ENCODE measurements at places on chromosomes 12 and 14.

DNA sequence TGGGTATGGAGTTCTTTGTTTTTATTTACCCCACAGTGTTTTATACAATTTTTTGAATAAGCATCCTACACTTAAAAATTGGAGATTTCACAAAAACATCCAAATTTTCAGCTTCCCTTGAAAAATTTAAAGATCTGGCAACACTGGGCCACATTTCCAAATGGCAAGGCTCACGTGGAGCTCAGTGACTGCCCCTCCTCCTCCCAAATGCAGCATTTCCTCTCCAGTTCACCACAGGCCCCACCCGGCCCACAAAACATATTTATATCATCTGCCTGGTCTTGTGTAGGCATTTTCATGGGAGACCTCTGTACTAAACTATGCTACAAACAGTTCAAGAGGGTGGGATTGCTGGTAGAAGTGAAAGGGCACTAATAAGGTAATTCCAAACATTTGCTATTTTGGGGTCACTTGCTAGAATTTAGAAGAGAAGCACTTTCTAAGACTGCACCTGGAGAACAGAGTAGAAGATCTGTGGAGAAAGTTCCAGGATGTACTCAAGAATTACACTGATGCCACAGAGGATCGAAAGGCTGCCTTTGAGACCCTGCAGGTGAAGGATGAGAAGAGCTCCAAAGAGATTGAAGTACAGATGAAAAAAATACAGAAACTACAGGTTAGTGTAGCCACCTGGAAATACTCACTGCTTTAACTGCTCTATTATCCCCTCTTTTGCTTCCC, 7.3 kb downstream of the FKBP11 start:
- DNase-seq, result no peak

- no peak for DNase-seq
These were observed 86.4 kb downstream of the CAPZA3 start for GRCh38 chr12:18824287-18824686.

GRCh38 chr12:77433799-77434198, 368.4 kb upstream of the E2F7 start:
- no peak for DNase-seq

GRCh38 chr12:68453278-68453677, 121.1 kb upstream of the MDM1 start:
- DNase-seq, result no peak

- no peak for DNase-seq
These were observed 675.5 kb upstream of the MGAT4C start for GRCh38 chr12:86931714-86932113.

DNA sequence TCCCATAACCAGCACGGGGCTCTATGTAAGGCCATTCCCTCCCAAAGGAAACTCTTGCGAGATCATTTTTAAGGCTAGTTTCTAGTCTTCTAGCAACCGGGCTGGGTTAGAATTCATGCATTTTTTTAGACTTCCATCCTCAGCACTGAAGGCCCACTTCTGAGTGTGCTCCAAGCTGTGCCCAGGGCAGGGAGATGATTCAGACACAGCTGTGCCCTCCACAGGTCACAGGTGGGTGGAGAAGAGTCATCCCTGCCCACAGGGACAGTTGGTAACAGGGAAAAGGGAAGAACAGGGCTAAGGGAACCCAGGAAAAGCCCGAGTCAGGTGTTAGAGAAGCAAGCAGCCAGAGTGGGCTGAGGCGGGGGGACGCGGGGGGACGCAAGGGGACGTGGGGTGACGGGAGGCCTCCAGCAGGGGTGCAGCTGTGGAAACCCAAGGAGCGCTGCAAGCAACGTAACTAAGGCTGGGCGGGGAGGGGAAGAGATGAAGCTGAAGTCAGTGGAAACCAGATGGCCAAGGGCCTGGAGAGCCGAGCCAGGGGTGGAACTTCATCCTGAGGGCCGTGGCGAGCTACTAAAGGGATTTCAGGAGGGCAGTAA, 27.2 kb upstream of the PPP2R5C start:
- DNase-seq, result no peak

DNA sequence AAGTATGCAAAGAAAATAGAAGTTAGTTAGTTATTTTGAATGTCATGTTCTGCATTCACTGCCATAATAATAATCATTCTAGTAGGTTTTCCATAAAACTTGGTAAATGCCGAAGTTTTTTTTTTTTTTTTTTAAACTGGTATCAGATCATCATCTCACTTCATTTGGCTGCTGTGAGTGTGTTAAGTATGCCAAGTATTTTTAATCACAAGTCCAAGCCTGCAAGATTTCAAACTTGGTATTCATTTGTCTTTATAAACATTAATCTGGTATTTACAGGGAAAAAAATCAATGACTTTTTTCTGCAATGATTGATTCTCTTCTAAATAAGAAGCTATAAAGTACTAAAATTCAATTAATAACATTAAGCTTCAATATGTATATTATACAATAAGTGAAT, 248.9 kb downstream of the CCDC59 start:
- no peak for DNase-seq

DNA sequence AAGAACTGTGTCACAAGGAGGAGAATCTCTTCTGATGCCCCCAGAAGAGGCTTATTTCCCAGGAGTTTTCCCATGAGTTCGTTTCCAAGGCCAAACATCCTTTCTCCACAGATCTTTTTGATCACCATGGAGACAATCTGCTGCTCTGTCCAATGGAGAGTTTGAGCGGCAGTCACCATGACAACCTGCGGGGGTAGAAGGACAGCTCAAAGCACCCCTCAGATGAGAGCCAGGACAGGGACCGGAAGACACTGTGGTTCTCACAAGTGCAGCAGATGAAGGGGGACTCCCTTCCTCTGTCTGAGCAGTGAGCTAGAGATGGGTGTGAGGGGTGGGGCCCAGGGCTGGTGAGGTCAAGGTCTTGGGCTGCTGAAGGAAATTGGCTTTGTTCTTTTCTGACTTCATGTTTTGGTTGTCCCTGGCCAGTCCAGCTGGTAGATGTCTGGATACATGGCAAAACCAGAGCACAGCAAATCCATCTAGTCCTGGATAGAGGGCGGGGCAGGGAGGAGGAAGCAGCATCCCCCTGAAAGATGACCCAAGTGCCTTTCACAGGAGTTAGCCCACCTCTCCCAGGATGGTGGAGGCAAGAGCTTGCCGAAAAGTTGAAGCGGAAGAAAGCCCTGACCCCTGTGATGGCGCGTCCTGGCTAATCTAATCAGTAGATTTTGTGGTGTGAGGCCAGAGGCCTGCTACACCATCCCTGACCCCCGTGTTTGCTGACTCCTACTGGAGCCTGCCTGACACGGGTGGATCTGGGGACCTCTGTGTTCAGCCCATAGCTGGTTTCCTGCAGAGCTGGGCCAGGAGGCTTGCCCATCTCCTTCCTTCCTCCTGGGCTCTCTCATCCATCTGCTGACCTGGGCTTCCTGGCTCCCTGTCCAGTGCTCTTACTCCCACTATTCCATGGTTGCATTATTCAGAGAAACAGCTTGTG, 24.4 kb downstream of the DHRS2 start:
- DNase-seq, result no peak

DNA sequence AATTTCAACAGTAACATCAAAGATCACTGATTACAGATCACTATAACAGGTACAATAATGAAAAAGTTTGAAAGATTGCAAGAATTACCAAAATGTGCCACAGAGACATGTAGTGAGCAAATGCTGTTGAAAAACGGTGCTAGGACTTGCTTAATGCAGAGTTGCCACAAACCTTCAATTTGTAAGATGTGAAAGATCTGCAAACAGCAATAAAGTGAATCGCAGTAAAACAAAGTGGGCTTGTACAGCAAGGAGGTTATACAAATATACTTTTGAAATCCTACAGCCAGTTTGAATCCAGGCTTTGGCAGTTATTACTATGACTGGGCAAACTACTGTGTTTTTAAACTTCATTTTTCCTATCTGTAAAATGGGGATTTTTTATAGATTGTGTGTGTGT, 1.0 kb upstream of the PLEKHA5 start:
- DNase-seq, result no peak

- DNase-seq, result no peak
These were observed 1186.8 kb upstream of the SEL1L start for GRCh38 chr14:82720431-82720830.

GRCh38 chr12:21336656-21337055, 1.9 kb upstream of the SLCO1A2 start:
- no peak for DNase-seq

DNA sequence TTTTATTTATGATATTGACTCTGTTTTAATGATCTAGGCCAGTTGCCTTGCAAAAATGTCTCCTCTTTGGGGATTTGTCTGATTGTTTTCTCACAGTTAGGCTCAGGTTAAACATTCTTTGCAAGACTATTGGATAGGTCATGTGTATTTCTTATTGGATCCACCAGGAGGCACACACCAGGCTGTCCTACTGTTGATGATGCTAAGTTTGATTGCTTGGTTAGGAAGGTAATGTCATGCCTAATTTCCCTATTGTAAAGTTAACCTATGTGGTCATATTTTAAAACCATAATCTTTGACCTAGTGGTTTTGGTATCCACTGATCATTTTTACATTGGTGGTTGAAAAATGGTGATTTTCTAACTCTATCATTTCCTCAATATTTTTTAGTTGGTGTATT, 137.1 kb downstream of the BRMS1L start:
- no peak for DNase-seq

DNA sequence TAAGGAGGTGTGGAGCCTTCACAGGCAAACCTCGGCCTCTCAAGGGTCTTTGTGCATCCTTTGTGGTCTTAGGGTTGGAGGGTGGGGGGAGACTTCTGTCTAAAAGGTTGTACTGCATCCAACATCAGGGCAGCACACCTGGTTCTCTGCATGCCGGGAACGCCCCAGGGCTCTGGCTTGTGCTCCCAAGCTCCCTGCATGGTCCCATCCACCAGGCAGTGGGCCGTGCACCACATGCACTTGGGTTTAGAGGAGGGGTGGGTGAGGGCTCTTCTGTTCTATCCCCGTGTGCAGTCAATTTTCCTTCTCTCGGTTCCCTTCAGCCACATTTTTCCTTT, 86.1 kb downstream of the CPSF2 start:
- no peak for DNase-seq

DNA sequence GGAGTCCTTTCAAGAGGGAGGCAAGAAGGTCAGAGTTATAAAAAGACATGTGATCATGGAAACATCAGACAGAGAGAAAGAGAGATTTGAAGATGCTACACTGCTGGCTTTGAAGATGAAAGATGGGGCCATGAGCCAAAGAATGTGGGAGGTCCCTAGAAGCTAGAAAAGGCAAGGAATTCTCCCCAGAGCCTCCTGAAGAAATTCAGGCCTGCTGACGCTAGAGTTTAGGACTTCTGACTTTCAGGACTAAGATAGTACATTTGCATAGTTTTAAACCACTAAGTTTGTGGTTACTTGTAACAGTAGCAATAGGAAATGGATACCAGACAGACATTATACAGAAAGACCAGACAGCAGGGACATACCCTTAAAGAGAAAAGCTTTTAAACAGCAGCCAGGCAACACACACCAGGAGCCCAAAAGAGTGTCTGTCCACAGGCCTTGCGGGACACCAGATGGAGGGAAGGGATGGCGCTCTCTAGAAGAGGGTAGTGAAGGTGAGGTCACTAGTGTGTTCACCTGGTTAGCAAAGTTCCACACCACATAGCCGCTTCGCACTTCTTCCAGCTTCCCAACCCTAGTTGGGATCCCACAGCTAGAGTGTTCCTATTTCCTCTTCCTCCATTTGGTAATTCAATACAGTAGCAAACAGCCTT, 29.7 kb upstream of the CEBPE start:
- DNase-seq, result no peak

DNA sequence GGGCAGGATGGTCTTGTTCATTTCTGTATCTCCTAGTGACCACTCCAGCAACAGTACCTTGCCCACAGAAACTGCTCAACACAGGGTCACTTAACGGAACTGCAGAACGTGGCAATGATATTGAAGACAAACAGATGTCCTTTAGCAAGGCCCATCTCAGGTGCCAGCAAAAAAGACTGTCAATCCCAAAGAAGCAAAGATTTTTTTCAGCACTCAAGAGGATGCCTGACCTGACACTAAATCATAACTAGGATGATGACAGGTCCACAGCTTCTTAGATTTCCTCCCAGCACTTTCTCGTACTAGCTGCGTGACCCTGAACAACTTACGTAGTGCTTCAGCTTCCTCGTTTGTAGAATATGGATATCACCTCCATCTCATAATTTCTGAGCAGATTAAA, 39.4 kb downstream of the ATP2B1 start:
- DNase-seq, result no peak

DNA sequence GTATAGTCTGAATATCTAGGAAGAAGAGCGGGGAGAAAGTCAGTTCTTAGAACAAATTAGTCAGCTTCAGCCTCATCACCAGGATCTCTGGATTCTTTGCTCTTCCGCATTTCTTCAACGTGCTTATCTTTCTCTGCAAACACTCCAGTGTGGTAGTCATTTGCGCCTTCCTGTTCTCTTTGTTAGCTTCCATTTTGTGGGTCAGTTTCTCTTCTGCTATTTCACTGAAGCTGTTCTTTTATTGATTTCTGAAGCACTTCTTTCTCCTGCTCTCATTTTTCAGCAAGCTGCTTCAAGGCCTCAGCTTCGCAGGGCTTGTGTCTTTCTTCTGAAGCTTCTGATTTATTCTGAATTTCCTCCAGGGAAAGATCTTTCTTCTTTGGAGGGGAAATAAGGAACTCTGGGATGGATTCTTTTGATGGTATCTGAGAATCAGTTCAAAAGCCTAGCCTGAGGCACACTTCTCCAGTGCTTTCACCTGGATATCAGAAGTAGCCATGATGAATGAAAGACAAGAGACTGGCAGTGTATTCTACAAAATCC, 13.5 kb downstream of the AMN1 start:
- no peak for DNase-seq

DNA sequence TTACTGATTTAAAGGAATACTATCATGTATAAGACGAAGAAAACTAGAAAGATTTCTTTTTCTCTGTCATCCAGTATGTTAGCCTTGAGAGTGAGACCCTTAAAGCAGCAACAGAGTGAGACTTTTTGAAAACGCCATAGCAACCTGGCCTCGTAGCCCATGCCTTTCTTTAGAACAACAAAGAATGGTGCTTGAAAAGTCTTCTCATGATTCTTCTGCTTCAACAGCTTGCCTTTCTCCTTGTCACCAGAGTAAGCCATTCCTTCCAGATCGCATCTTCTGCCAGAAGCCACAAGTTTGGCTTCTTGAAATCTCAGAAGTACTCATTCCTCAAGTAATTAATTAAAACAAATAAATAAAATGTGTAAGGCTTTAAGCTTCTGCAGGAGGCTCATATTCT, 109.3 kb downstream of the PDE3A start:
- no peak for DNase-seq

GRCh38 chr14:50359631-50360030, 37.0 kb downstream of the CDKL1 start:
- DNase-seq, result no peak

GRCh38 chr14:64232095-64232838, 61.9 kb downstream of the ESR2 start:
- DNase-seq, result no peak

- DNase-seq, result no peak
These were observed 16.4 kb upstream of the CACNA2D4 start for GRCh38 chr12:1934831-1935230.

All from NCI-H1930 (cell line).